NCI-H460 (cell line): ENCODE measurements at places on chromosomes 13 and 19. TPM values are rescaled to one million over a fixed set of nuclear protein-coding genes. Genes with fewer than 3 reads are reported as not detected.

DNA sequence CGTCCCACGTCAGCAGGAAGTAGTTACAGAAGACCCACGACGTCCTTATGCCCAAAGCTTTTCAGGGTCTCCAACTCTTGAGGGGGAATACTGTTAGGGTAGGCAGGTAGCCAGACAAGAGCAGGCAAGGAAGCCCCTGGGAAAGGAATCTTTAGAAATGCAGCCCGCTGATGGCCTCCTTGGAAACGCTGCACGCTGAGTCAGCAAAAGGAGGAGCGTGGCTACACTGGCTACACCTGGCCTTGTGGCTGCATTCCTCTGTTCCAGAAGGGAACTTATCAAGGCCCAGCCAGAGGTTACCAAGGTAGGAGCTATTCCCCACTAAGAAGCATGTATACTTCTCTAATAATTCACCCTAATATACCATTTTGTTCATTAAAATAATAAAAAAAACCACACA is 2.0 kb downstream of the ERVV-1 start:
- DNase-seq: no peak

DNA sequence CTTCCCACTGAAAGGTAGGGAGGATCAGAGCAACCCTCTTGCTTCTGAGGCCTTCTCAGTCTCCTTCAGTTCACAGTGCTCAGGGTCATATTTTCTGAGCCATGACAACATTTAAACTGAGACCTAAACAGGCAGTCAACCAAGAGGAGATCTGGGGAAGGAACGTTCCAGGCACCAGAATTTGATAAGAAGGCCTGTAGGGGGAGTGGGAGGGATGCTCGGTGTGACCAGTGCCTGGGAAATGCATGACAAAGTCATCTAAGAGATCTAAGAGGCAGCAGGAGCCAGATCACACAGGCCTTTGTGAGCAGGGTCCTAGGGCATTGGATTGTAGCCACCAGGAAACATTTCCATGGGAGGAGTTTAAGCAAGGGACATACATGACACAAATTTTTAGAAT is 71.6 kb downstream of the SHISA2 start:
- no peak for DNase-seq

SEMA6B gene
- total RNA-seq: 4.2 and 5.9 TPM in 2 replicates

MBD3L2B gene
- total RNA-seq: not detected in 2 replicates

ZNF610 gene
- 3.2 and 6.0 TPM in 2 replicates for total RNA-seq
